ENCODE measurements at places on chromosomes 11 and 22.
A peak's percentile ranks its signal among the peaks of the same experiment; 100 is the strongest.

DNA sequence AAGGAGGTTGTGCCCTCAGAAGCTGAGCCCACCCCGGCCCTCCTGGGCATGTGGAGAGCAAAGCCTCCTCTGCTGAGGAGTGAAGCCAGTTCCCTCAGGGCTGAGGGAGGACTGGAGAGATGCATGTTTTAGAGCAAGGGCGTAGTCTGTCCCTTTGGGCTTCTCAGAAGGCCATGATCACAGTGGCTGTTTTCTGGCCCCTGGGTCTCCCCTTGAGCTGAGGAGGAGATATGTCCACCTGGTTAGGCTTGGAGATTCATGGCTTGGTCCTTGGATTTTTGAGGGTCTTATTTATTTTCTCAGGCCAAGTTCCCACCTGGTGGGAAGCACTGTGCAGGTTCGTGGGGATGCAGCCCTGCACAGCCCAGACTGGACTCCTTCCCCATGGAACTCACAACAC is 46.5 kb upstream of the THY1 start:
- no peak for DNase-seq

- DNase-seq = no peak
These were observed 7.5 kb upstream of the SYT8 start for GRCh38 chr11:1827095-1827813.

- DNase-seq = no peak
These were observed 90.8 kb upstream of the APOA1 start for GRCh38 chr11:116928102-116928777.

DNA sequence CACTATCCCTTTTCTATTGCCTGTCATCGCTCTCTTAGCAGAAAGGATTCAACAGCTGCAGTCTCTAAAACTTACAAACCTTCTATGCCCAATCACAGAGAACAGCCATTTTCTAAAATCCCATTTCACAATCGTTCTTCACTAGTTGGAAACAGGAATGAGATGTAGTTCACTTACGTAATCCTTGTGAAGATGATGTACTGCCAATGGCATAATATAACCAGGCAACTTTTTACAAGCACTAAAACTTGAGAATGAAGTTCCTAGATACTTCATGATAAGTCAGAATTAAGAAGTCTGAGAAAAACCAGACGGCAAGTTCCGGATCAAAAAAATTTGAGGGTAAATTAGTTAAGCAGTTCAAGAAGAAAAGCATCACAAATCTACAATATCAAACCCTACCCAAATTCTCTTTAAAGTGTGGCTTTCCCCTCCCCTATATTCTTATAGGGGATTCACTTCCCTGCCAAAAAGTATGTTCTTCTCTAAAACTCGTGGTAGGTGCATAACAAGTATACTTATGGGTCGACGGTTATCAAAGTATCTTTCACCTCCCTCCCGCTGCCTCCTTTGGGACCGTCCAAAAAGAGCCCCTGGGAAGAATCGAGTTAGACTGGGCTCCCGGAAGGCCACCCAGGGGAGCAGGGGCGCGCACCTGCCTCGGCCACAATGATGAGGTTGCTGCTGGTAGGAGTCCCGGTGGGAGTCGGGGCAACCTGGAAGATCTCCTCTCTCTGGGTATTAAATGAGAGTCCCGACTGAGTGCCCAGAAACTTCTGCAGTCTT is 666 bp downstream of the MSANTD4 start:
- DNase-seq = no peak

DNA sequence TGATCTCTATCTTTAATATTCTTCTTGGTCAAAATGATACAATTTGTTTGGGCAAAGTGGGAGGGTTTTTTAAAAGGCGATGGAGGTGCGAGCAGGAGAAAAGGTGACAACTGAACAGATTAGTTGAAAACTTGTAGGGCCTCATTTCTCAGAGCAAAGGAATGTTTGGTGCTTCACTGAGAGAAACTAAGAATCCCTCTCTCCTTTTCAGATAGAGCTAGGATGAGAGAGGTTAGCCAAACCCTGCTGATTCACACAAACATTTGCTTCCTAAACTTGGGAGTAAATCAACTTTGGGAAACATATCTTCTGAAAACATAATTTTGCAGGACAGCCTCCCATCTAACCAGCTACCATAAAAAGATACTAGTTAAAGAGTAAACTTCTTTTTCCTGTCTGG is 57.0 kb downstream of the PHF21A start:
- DNase-seq = no peak

- DNase-seq = no peak
These were observed 39.2 kb upstream of the HMGXB4 start for GRCh38 chr22:35218079-35218478.

- DNase-seq = no peak
These were observed 12.7 kb downstream of the TMEM41B start for GRCh38 chr11:9301720-9302119.

DNA sequence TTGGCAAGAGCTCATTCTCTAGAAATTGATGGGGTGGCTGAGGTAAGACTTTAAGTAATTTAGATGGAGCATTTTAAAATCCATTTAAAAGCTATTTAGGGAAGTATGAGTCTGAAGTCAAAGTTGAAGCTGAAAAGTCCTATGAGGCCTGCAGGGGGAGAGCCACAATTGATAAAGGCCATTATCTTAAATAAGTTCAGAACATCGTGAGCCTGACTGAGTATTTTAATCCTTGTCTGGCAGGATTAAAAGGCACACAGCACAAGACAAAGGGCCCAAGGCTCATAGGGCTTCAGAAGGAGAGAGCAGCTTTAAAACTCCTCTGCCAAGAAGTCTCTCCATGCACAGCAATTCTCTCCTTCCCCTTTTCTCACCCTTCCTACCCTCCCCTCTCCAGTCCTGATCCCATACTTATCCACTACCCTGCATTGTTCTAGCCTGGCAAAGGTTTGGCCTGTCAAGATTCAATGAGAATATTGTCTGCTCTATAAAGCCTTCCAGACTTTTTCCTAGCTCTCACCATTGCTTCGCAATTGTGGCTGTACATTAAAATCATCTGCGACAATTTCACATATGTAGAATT is 1312.9 kb downstream of the FAM181B start:
- DNase-seq = no peak

- DNase-seq = no peak
These were observed 2.7 kb upstream of the PIM3 start for GRCh38 chr22:49957826-49958365.

- DNase-seq = no peak
These were observed 1.4 kb downstream of the MFNG start for GRCh38 chr22:37484480-37485394.

- no peak for DNase-seq
These were observed 1003.3 kb upstream of the CCDC90B start for GRCh38 chr11:84289381-84289906.

GRCh38 chr11:112453601-112454577 is 193.2 kb upstream of the PLET1 start:
- peak; percentile 10 for DNase-seq

- DNase-seq = no peak
These were observed 563 bp upstream of the PPIL2 start for GRCh38 chr22:21665047-21665851.

DNA sequence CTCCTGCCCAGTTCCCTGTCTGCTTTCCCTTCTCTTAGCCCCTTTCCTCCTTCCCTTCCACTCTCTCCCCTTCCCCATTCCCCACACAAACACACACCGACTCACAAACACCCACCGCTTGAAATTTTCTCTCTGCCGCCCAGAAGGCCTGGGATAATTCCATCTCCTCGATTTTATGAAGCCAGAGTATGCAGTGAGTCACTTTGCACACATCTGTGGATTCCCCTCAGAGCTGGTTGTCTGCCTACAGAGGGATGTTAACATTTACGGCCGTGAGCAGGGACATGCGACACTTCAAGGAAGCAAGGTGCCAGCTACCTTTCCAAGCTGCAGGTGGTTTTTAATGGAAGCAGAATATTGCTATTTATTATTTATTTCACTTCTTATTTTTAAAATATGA is 332.0 kb downstream of the TENM4 start:
- DNase-seq = no peak

GRCh38 chr11:91446267-91446666 is 778.4 kb upstream of the FAT3 start:
- no peak for DNase-seq

- DNase-seq = no peak
These were observed 60.9 kb upstream of the EED start for GRCh38 chr11:86183694-86184093.

- peak; percentile 14 for DNase-seq
These were observed 1.1 kb downstream of the EED start for GRCh38 chr11:86245369-86246292.

GRCh38 chr11:71402878-71403277 is 45.3 kb downstream of the DHCR7 start:
- DNase-seq = no peak

DNA sequence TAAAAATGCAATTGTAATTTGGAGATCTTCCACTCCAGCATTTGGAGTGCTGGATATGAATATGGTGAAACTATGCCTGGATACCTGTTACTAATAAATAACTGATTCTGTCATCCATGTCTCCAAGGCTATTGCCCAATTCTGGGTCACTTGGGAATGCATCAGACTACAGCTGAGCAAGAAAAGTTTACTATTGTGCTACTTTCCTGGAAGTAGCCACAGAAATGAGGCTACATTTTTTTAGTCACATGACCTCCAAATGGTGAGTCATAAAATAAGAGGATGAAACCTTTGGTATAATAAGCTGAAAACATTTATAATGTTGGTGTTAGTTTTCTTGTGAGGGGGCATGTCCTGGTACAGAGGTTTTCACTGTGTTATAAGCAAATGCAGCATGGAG is 44.4 kb downstream of the DCDC1 start:
- no peak for DNase-seq

DNA sequence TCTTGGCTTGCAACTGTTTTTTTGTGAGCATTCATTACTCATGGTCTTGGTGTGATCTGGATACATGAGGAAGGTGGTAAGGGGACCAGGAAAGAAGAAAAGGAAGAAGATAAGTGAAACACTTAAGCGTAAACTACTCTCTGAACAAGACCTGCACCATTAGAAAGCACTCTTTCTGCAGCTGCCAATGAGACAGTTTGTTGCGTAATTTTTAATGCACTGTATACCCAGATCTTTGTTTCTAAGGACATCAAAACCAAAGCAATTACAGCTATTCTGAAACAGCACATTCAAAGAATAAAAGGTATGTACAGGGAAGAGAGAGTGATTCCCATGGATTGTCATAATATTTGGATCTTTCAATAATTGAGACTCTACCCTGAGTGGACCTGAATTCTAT is 147.4 kb downstream of the BLID start:
- no peak for DNase-seq

GRCh38 chr11:44804449-44805437 is 78.0 kb downstream of the TSPAN18 start:
- peak; percentile 64 for DNase-seq

DNA sequence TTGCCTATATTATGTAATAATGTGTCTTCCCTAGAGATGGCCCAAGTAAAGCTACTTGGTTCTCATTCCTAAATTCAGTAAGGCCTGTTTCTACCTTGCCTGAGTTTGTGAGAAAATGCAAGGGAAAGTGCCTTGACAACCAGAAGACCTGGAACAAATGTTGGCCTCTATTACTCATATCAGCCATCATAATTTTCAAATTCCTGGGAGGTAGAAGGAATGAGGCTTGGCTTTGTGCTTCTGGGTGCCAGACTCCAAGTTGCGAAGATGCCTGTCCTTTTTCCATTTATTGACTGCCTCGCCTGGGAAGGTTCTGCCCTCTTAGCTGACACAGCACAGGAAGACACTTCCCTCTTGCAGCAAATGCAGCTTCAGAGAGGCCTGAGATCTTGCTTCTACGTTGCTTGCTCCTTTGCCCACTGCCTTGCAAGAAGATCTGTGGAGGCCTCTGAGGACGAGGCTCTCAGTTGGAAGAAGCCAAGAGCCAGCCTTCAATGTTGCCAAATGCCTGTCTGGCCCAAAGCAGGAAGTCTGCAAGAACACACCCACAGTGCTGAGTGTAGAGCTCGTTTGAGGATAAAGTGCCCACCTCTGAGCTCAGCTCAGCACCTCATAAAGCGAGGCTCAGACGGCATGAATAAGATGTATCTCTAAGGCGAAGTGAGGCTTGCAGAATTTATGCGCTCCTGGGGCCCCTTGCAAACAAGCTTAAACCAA is 120.1 kb downstream of the GALNT18 start:
- DNase-seq = peak; percentile 34

- DNase-seq = no peak
These were observed 321.0 kb downstream of the TBC1D22A start for GRCh38 chr22:47083379-47083986.

DNA sequence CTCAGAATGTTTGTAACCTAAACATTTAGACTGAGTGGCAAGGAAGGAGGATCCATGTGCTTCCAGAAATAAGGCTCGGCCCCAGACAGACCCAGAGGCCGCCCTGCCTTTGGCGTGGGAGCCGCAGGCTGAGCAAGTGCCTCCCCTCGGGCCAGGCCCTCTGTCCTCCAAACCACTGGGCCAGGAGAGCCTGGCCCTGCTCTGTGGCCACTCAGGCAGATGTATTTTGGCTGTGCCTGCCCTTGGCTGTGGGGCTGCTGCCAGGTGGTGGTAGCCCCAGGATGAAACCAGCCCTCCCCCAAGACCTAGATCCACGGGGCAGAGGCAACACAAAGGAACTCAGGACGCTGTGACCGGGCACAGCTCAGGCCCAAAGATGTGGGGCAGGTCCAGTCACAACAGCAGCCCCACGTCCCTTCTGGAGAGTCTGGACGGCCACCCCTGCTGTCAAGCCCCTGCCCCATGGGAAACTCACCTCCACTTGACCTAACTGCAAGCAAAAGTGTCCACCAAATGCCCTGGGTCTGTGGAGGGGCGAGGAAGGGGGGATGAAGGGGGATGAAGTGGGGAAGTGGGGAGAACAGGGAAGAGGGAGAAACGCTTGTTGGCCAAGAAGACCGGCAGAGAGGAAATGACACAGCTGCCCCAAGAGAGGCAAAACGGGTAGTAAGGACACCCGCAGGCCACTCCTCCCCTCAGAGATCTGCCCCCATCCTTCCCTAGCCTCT is 24.0 kb downstream of the PISD start:
- no peak for DNase-seq

- DNase-seq = no peak
These were observed 26.2 kb downstream of the ELF5 start for GRCh38 chr11:34487430-34487829.

DNA sequence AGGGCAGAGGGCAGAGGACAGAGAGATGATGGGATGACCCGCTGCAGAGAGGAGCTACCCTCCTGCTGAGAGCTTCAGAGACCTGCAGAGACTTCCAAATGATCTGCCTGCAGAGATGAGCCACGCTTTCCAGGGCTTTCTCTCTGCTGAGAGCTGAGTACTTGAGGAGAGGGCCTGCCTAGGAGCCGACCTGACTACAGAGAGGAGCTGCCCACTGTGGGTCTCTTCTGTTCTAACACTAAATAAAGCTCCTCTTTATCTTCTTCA is 45.9 kb upstream of the SC5D start:
- no peak for DNase-seq

GRCh38 chr11:134230339-134230738 is 5.9 kb downstream of the VPS26B start:
- DNase-seq = no peak

GRCh38 chr11:123197711-123198110 is 2.7 kb upstream of the CLMP start:
- no peak for DNase-seq
